CD8-positive, alpha-beta T cell (primary cell): ENCODE measurements at places on chromosomes 2 and 18.

DNA sequence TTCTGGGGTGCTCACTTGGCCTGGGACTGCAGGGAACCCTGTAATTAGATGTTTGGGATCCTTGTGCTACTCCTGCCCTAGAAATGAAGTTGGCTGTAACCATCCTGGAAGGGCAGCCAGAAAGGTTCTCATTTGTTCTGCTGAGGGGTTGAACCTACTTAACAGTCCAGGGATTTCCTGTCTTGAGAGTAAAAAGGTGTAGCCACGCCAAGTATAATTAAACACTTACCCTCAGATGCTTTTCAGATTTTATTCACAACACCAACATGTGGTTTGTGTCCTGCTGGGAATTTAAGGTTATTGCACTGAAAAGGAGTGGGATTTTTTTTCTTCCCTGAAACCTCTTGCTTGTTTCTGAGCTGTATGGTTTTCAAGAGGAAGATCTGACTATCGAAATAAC, 222.4 kb upstream of the APCDD1 start:
- DNase-seq, result no peak

DNA sequence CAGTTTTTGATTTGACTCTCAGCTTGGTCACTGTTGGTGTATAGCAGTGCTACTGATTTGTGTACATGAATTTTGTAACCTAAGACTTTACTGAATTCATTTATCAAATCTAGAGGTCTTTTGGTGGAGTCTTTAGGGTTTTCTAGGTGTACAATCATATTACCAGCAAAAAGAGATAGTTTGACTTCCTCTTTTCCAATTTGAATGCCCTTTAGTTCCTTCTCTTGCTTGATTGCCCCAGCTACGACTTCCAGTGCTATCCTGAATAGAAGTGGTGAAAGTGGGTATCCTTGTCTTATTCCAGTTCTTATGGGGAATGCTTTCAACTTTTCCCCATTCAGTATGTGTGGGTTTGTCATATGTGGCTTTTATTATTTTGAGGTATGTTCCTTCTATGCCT, 312.9 kb upstream of the REV1 start:
- no peak for DNase-seq

- no peak for DNase-seq
Measured at GRCh38 chr2:29601321-29601720, 320.1 kb downstream of the ALK start.

DNA sequence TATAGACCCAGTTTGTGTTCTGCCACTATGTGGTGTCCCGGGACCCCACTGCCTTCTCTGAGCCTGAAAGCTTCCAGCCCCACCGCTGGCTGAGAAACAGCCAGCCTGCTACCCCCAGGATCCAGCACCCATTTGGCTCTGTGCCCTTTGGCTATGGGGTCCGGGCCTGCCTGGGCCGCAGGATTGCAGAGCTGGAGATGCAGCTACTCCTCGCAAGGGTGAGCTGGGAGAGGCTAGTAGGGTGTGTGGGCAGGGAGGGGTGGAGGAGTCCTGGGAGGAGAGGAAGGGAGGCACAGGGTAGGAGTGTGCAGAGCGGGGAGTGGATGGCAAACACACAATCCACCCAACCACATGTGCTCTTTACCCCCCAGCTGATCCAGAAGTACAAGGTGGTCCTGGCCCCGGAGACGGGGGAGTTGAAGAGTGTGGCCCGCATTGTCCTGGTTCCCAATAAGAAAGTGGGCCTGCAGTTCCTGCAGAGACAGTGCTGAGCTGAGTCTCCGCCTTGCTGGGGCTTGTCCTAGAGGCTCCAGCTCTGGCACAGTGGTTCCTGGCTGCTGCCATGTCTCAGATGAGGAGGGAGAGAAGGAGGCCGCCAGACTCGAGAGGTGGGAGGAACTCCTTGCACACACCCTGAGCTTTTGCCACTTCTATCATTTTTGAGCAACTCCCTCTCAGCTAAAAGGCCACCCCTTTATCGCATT, 16.9 kb downstream of the PRKAG3 start:
- no peak for DNase-seq

DNA sequence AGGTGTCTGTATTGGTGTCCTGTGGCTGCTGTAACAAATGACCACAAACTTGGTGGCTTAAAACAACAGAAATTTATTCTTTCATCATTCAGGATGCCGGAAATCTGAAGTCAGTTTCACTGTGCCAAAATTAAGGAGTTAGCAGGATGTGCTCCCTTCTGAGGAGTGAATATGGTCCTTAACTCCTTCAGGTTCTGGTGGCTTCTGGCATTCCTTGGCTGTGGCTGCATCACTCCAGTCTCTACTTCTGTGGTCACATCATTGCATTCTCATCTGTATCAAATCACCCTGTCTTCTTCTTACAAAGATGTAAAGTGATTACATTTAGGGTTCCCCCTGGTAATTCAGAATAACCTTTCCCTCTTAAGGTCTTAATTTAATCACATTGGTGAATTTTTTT, 12.6 kb downstream of the GPD2 start:
- DNase-seq, result no peak

DNA sequence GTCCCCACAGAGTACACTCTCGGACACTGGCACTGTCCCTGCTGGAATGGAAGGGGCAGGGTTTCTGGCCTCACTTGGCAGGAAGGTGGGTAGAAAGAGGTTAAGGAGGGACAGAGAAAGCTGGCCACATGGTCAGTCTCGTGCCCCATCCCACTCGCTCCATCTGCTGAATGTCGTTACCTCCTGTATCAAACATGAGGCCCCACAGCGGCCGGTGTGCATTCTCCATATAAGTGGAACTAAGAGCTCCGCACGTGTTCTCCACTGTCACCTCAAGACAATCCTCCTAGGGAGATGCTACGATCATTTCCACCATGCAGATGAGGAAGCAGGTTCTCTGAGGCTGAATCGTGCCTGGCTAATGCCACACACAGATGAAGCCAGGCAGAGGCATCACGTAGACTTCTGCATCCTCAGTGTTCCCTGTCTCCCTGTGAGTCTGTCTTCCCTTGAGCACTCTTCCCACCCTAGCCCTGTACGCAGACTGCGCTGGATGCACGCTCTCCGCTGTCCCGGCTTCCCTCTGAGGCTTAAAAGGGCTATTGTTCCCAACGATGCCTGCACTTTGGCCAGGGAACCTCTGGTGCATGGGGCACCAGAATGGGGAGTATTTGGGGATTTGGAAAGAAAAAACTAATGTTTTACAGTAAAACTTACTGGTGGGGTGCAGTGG, 35.1 kb downstream of the MAL start:
- DNase-seq, result no peak

GRCh38 chr2:45532181-45532580, 78.9 kb downstream of the SRBD1 start:
- DNase-seq, result no peak

- DNase-seq, result no peak
Measured at GRCh38 chr2:164840930-164841718, 499 bp downstream of the COBLL1 start.

GRCh38 chr2:7516484-7517063, 599.4 kb downstream of the RNF144A start:
- DNase-seq, result no peak

GRCh38 chr18:63951302-63951705, 2.2 kb downstream of the HMSD start:
- no peak for DNase-seq

DNA sequence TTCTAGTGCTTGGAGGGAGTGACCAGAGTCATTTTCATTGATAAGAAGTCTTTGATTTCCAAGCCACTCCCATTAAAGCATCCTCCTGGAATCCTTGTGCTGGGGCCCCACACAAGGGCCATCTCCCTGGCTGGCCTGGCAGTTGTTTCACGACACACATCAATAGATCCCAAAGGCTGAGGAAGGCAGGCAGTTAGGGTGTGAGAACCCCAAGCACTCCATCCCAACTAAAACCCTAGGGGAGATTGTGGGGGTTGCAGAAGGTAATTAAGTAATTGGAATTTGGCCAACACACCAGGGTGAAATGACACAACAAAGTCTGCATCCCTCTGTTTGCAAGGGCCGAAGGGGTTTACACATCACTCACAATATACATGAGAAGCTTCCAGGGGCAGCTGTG, 578.1 kb upstream of the SYT4 start:
- no peak for DNase-seq

DNA sequence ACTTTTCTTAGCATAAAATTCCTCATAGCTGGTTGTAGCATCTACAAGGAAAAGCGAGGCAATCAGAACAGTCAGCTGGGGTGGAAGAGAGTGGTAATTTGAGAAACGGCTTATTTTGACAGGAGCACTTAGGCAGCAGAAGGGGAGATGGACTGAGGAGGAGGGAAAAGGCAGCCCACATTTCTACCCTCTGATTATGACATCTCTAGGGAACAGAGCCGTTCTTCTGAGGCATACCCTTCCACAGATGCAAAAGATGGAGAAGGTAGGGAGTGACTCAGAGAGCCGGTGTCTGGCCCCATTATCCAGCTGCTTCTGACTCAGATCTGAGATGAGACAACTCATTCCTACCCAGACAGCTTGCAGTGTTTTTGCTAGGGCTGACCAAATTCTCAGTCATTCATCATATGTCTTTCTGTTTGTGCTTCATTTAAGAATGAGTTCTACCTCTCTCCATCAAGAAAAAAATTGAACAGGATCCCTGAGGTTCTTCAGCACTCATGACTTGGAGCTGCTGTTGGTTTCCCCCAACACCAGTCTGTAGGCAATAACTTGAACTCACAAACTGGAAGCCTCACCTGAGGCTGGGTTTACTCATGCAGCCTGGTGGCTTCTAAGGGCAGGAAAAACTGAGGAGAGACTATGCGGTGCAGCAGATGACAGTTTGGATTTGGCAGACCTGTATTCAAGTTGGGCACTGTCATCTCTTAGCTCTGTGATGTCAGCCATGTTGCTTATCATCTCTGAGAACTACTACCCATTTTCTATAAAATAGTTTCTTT, 15.9 kb upstream of the SEC11C start:
- no peak for DNase-seq

- DNase-seq, result no peak
Measured at GRCh38 chr18:58344080-58344670, 284.7 kb downstream of the ALPK2 start.

DNA sequence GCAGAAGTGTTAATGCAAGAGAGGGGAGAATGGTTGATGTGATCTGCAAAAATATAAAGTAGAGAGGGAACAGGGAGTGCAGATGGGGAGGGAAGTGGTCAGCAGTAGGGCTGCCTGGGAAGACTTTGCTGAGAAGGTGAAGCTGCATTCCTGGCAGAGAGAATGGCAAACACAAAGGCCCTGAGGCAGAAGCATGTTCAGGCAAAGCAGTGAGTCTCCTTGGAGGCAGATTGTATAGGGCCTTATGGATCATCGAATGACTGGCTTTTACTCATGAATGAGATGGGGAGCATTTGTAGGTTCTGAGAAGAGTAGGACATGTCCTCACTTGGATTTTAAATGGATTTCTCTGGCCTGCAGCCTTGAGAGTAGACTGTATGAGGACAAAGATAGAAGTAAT, 9.5 kb downstream of the ITGA6 start:
- DNase-seq, result no peak

GRCh38 chr2:201196003-201196402, 13.1 kb downstream of the CASP10 start:
- DNase-seq, result no peak

DNA sequence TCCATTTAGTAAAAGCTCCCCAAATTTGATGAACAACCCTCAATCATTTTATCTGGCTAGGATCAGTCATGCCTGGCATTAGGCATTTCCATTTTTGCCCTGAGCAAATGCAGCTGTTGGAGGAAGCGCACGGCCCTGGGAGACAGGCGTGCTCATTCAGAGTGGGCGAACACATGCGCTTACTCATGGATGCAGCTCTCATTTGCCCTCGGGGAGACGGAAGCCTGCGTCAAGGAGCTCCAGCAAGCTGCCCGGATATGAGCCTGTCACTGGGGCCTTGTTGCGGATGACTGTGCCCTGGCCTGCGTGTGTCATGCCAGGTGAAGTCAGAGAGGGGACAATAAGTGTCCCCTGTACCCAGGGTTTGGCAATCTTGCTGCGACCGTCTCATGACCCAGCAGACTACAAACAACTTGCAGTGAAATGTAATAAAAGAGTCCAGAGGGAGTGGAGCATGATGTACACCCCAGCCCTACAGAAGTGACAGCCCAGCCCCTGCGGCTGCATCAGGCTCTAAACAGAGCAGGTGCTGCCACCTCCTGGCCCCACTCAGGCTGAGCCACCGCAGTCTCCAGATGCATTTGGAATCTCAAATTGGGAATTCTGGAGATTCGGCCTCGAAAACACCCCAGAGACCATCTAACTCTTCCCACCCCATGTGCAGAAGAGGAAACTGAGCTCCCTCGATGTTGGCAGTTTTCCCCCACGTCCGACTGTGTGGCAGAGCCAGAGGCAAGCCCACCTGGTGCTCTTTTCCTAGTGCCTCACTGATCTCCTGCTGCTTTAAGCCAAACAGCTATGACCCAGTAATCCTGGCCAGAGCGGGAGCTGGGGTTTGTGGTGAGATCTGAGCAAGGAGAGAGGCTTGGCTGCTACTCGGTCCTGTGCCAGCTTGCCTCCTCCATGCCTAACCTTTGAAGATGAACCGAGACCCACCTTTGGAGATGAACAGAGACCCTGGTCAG, 105.0 kb upstream of the ALK start:
- no peak for DNase-seq

GRCh38 chr2:778731-779350, 101.6 kb upstream of the TMEM18 start:
- no peak for DNase-seq

DNA sequence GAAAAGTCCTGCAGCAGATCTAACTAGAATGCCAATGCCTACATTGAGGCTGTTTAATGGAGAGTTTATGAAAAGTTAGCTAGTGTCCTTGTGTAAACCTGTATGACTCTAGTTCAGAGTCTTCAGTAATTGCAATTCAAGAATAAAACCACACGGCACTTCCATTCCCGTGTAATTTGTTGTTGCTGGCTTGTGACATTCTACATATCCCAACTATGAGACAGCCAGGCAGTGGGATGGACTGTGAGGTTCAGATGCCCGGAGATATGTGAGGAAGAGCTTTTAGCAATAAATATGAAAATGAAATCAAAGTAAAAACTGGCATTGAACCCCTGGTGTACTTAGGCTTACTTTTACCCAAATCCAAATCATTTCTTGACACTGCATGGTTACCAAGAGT, 263.4 kb downstream of the NEDD4L start:
- no peak for DNase-seq

GRCh38 chr2:168340931-168341330, 93.5 kb upstream of the STK39 start:
- DNase-seq, result no peak

- no peak for DNase-seq
Measured at GRCh38 chr2:119234021-119235019, 10.7 kb downstream of the STEAP3 start.
